ENCODE measurements at places on chromosomes 3 and 15.

DNA sequence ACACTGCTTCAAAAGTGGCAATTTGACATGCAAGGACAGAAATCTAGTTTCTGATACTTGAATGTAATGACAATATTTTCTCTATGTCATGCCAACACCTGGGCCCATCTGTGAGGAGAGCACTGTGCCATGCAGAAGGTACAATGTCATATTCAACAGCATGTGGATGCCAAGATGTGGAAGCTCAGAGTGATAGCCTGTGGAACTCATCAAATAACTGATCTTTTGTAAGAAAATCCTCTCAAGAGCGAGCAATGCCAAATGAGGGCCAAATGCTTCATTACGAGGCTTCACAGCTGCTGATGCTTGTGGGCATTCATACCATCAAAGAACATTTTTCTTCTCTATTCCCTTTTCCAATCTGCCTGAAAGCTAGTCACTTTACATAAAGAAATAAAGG is 95.1 kb downstream of the ROBO1 start:
- no peak for ATAC-seq

- ATAC-seq, result peak; percentile 68
These were observed 225.0 kb upstream of the ATP11B start for GRCh38 chr3:182568261-182568660.

- ATAC-seq, result no peak
These were observed 4.6 kb downstream of the FBXL22 start for GRCh38 chr15:63601704-63602185.

DNA sequence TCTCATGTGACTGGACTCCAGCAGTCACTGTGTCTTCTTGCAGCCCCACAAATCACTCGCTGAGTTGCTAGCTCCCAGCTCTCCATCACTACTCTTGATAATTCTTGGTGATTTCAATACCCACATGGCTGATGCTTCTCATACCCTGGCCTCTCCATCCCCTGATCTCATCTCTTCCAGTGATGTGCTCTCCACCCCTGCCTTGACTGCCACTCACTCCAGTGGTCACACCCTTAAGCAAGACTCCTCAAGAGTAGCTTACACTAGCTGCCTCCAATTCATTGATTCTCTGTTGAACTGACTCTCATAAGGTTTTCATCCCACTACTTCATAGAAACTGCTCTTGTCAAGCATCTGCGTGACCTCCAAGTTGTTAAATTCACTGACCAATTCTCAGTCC is 837 bp downstream of the GRK7 start:
- ATAC-seq, result no peak

GRCh38 chr3:101038393-101038792 is 45.2 kb upstream of the ABI3BP start:
- ATAC-seq, result no peak

GRCh38 chr15:38438031-38438986 is 15.6 kb upstream of the FAM98B start:
- ATAC-seq, result no peak

- ATAC-seq, result peak; percentile 45
These were observed 528 bp downstream of the RBPMS2 start for GRCh38 chr15:64774629-64775493.

DNA sequence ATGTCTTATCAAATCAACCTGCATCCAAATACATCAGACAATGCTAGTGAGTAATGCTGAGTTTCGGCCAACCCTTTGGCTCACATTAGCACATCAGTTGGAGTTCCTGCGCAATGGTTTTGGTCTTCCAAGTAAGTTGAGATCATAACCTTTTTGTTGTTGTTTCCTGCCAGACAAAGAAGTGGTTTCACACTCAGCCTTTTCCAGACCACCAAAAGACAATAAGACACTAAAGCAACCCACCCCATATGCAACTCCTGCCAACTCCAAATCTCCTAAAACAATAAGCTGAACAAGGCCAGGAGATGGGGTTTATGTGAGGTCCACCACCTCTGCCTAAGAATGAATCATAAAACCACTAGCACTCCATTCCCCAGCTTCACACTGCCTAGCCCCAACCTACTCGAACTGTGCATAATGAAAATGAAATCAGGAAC is 177.0 kb downstream of the ERC2 start:
- peak; percentile 33 for ATAC-seq

- no peak for ATAC-seq
These were observed 287.5 kb downstream of the MAGI1 start for GRCh38 chr3:65751123-65751700.

DNA sequence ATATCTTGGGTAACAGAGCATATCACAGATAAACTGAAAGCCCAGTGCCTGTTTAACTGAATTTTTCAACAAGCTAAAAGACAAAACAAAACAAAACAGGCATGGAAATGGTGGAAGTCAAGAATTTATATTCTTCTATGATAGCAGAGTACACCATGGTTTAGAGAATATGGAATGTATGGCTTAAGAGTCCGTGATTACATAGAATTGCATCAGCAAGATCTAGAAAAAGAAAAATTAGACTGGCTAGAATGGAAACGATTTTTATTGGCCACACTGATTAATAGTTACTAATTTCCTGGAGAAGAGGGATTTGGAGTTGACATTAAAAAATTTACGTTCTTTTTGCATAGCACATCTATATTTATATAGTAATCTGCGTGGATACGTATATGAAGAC is 435.2 kb upstream of the DPPA4 start:
- ATAC-seq, result no peak

DNA sequence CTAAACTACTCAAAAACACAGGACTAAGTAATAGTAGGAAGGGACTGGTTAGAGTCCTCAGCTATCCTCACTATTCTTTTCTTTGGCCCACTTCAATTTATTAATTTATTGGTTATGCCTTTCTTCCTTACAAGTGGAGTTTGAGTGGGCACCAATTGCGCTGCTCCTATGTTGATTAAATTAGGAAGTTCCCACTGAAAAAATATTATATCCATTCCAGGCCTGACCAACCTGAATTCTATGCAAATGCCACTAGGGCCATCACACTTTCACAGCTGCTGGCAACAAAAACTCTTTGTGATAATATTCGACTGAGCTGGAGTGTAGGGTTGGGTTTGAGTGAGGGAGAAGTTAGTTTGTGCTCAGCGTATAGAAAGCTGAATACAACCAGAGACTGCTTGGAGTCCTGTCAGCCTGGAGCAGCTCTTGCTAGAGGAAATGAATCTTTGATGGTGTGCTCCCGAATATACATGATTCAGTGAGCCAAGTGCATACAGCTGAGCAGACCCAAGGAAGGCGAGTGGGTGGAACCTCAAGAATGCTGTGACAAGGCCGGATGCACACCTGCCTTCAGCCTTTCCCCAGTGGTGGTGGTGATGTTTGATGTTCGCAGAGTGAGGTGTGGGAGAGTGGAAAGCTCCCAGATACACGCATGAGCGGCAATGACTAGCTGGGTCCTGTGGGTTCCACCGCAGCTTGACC is 1.5 kb downstream of the ARHGEF3 start:
- peak; percentile 62 for ATAC-seq

- no peak for ATAC-seq
These were observed 7.1 kb downstream of the EIF4E3 start for GRCh38 chr3:71718072-71718471.

- ATAC-seq, result no peak
These were observed 235.8 kb downstream of the FHIT start for GRCh38 chr3:61015408-61015807.

DNA sequence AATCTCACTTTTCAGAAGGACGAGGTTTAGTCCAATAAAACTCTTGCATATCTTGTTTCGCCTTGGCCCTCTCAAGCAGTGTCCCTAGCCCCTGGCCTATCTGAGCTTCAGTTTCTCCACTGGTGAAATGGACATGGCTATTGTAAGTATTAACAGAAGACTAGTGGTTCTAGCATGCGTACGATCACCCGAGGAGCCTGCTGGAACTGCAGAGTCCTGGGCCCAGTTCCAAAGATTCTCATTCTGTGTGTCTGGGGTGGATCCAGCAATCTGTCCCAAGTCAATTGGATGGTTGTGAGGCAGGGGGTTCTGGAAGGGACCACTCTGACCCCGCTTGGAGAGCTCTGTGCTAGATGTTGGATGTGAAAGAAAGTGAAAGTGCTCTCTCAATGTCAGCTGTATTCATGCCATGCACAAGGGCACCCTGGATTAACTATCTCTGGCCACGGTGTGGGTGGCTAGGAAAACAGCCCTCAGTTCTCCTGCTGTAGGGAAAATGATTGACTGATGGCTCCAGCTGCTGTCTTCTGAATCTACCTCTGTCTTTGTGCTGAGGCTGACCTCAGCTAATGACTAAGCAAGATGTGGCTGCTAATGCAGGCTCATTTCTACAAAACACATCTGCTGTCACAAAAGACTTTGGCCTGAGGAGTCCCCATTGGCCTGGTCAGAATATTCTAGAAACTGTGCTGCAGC is 1.9 kb upstream of the PLA1A start:
- no peak for ATAC-seq

- ATAC-seq, result no peak
These were observed 164.2 kb upstream of the BHLHE40 start for GRCh38 chr3:4814904-4815574.

GRCh38 chr15:66646308-66646707 is 55.7 kb upstream of the SMAD6 start:
- no peak for ATAC-seq

- peak; percentile 83 for ATAC-seq
These were observed 48.3 kb upstream of the THSD4 start for GRCh38 chr15:71066983-71067382.

DNA sequence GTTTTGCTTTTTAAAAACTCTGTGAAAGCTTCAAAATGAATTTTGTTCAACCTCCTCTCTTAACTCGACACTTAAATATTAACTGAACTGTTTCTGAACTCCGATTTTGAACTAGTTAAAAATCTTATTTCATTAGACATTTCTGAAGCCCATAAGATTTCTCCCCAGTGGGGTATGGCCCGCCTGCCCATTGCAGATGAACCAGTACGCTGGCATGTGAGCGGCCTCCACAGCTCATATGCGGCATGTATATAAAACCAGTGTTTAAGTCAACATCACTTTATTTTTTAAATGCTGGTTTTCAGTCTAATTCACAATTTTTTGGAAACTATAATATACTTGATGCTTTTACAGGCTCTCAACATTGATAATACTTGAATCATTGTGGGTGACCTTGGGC is 50.2 kb downstream of the CPN2 start:
- no peak for ATAC-seq

GRCh38 chr3:116339441-116340028 is 105.8 kb downstream of the LSAMP start:
- ATAC-seq, result no peak

- no peak for ATAC-seq
These were observed 118.3 kb upstream of the TUSC7 start for GRCh38 chr3:116591236-116591635.

GRCh38 chr15:62812515-62812835 is 230.1 kb upstream of the TPM1 start:
- no peak for ATAC-seq

DNA sequence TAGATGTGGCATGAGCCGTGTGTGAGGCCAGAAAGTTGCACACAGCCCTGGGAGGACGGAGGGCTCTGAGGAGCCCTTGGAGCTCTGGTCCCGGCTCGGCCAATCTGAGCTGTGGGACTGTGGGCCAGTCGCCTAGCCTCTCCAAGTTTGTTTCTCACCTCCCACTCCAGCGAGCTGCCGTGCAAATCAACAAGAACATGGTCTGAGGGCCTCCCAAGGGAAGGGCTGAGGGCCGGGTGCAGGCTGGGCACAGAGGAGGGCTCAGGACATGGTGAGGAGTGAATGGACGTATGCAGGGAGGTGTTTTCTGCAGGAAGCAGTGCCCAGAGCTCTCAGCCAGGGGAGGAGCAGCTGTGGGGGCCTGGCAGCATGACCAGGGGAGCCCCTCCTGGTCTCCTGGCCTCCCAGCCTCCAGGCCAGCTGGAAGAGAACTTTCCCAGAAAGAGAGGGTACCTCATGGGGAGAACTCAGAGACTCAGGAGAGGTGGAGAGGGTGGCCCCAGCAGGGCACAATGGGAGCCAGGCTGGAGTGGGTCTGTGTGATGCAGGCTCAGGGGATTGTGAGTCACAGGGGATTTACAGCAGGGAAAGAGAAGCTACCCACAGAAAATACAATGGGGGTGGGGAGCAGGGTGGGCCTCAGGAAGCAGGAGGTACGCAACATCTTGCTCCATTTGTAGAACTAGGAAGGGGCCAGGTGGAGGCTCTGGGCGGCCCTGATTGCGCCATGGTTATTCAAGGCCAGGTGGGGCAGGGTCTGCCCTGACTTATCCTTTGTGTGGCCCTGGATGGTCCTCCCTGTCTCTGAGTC is 24.8 kb downstream of the PSTPIP1 start:
- no peak for ATAC-seq

DNA sequence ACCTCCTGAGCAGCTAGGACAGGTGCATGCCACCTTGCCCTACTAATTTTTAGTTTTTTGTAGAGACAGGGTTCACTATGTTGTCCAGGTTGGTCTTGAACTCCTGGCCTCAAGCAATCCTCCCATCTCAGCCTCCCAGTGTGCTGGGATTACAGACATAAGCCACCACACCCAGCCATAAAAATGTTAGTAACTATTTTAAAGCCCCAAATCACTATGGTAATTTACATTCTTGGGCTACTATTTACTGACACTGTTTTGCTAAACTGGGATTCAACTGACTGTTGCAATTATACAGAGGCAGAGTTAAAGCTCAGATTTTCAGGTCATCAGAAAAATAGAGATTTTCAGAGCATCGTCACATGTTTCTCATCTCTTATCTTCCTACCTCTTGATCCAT is 258.6 kb downstream of the FEZF2 start:
- ATAC-seq, result no peak

- no peak for ATAC-seq
These were observed 636.4 kb upstream of the DPPA4 start for GRCh38 chr3:109973733-109974132.

- no peak for ATAC-seq
These were observed 387.8 kb upstream of the THBS1 start for GRCh38 chr15:39192979-39193560.

- ATAC-seq, result no peak
These were observed 17.3 kb upstream of the CDCP1 start for GRCh38 chr3:45163481-45163880.

- no peak for ATAC-seq
These were observed 379.3 kb upstream of the CBLB start for GRCh38 chr3:106247902-106248684.

- no peak for ATAC-seq
These were observed 26.8 kb downstream of the KAT2B start for GRCh38 chr3:20066850-20067617.

Measured in esophagus mucosa (tissue), 1 donor.